ENCODE measurements at places on chromosomes 2 and 18.

GRCh38 chr18:56982766-56983165, 164.1 kb upstream of the BOD1L2 start:
- peak; percentile 75 for DNase-seq

- no peak for DNase-seq
Measured at GRCh38 chr2:208937521-208937920, 486.3 kb upstream of the MAP2 start.

- no peak for DNase-seq
Measured at GRCh38 chr2:7449298-7449697, 532.1 kb downstream of the RNF144A start.

DNA sequence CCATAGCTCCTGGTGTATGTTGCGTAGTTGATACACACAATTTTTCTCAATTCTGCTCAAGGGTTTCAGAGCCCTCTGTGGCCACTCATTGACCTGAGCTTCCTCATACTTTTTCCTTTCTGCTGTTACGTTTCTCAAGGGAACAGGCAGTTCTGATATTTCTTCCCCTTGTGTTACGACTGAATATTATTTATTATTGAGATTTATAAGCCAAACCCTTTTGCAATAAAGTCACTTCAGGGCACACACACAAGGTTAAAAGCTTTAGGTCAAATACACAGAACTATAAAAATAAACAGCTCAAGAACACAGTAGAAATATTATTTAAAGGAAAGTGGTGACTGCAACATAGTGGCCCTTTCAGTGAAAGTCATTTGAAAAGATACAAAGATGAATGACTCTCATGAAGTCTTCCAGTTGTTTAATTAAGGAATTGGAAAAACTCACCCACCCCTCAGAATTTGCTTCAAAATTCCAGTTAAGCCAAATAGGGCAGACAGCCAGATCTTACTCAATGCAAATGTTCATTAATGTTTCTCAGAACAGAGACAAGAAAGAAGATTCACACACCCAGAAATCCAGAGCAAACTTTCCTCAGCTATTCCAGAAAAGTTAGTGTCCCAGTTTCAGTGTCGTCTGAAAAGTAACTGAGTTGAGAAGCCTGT, 179.7 kb downstream of the TRIB2 start:
- no peak for DNase-seq

DNA sequence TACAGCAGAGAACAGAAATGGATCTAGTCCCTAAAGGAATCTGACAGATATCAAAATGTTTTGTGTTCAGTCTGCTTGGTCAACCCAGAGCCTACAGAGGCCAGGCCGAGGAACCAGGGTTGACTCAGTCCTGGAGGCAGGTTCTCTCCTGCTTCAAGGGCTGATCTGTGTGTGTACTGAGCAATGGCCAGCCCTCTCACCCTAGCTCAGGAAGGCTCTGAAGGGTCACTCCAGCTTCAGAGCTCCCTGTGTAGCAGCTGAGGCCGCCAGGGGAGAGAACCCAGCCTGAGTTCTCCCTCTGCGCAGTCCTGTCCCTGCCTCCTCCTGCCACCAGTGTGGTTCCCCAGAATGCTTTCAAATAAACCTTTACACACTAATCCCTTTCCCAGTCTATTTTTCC, 41.1 kb downstream of the NEURL3 start:
- no peak for DNase-seq

DNA sequence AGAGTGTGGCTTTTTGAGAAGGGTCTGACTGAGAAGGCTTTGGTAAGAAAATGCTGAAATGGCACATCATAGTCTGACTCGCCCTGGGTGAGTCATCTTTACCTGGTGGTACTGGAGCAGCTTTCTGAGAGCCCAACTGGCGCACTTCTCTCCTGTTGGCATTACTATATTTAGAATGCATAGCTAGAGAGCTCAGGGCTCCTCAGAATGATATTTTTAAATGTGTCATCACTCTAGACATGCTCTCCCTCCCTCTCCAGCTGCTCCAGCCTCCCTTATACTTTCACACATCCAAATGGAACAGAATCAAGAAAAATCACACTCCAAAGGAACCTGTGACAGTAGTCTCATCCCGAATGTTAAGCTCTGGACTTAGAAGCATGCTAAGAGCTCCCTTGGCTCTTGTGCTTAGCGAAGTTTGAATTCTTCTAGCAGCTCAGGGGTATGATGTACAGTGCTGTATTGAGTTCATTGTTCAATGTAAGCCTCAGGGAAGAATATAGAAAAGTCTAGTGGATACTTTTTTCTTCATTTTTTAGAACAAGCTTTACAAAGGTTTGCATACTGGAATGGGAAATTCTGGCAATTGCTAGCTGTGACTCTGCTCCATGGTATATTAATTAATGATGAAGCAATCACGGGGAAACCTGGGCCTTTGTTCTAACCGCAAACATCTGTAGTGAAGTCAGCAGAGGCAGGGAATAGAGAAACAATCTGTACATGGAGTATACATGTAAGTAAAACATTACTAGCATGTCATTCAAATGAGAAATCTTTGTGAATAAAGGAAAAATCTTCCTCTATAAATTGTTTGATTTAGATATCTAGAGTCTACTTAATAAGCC, 751.2 kb upstream of the NRXN1 start:
- DNase-seq = no peak

DNA sequence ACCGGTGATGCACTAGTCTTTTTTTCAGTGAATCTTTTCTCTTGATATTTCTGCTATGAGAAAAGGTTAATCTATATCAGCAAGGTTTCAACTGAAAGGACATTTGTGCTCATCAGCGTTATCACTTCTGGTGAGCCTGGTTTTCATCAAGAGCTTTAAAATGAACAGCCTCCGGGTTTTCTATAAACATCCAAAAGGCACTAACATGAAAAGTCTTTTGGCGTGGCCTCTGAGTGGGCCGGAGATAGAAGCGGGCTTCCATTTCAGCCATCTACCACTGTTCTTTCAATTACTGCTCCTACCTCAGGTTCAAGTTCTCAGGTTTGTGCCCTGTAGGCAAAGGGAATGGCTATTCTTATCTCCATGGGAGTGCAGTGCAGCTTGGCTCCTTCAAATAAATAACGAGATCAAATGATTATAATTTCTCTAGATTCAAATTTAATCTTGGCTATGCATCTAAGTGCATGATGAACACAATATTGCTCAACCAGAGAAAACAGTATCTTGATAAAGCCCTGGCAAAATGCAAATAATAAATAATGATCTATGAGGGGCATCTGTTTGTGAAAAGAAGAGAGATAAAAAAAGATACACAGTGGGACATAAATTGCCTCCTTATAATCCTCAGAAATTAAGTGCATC, 314.8 kb downstream of the CDH2 start:
- peak; percentile 82 for DNase-seq

GRCh38 chr2:202152104-202152715, 79.2 kb downstream of the KIAA2012 start:
- no peak for DNase-seq

DNA sequence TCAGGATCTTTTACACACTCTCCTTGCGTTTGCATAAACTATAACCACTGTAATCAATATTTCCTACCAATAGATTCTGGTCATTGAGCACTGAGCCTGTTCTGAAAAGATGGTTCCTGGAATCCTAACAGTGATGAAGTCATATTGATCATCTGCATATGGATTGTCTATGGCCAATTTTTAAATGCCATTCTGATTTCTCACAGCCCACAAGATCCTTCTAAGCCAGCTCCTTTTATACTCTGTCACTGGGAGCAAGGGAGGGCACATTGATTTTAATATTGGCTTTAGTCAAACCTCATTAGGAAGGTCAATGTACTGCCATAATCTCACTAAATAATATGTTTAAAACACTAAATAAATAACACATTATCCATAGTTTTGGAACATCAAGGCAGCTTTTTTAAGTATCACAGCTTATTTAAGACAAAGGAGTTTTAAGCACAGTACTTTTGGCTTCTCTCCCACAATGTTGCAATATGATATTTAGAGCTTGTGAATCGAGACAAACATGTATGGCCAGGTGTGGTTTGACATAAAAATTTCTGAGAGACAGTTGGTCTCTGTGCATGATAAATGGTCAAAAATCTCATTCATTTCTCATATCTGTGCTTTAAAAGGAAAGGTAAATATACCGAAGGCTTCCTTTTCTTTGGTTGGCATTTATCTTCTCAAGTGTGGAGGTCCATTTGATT, 267.3 kb downstream of the MTX2 start:
- DNase-seq = no peak

Measured in NCI-H1930 (cell line).